ENCODE measurements at places on chromosomes 1 and 21.

GRCh38 chr1:17201201-17202021 lies 3.5 kb upstream of the PADI1 start:
- no peak for DNase-seq

- DNase-seq, result no peak
Measured at GRCh38 chr1:110734133-110734680, 59.5 kb upstream of the KCNA3 start.

DNA sequence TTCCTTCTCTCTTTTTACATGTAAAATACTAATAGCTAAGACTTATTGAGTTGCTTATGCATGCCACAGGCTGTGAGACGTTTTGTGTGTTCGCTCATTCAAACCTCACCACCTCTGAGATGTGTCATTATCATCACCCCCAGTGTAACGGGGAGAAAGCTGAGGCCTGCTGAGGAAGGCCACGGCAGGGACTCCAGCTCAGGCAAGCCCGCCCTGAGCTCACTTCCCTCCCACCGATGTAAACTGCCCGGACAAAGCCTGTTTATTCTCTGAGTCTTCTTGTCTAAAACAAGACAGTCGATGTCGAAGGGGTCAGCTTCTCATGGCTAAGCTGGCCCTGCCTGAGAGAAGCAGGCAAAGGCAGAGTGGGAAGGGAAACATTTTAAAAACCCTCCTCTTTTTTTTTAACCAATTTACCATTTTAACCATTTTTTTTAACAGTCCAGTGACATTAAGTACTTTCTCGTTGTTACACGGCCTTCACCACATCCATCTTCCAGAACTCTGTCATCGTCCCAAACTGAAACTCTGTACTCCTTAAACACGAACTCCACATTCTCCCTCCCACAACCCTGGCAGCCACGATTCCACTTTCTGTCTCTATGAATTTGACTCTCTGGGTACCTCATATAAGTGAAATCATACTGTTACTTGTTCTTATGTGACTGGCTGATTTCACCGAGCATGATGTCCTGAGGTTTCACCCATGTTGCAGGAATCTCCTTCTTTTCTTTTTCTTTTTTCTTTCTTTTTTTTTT lies 204.8 kb upstream of the GALNT2 start:
- peak; percentile 13 for DNase-seq

GRCh38 chr1:72357411-72357810 lies 75.1 kb upstream of the NEGR1 start:
- peak; percentile 10 for DNase-seq

DNA sequence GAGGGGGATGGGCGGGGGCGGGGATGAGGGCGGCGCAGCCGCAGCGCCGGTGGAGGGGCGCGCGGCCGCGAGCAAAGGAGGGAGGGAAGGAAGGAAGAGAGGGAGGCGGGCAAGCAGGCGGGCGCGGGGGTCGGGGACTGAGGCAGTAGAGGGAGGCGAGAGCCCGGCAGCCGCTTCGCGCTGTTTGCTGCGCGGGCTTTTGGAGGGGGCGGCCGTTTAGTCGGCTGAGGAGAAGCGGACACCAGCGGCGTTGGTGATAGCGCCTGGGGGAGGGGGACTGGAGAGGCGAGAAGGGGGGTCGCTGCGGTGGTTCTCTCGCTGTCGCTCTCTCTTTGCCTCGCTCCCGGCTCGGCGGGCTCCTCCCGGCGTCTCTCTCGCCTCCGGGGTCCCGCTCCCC lies at the start of gene HS2ST1:
Gene HS2ST1 (plus strand): TSS at position 35 of the 397 bp plus-strand sequence.
- no peak for DNase-seq

DNA sequence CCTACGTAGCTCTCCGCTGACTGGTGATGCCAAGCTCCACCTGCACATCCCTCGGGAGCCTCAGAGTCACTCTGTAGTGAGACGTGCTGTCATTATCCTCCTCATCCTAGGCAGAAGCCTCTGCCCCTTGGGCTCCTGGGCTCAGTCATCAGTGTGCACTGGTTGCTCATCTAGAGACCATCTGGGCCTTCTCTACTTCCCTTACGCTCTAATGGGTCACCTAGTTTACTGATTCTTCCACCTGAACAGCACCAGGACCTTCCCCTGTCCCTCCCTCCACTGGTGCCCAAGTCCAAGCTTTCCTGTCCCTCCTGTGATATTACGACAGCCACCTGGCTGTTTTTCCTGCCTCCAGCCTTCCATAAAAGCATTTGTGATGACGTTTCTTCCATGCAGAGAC lies 136.1 kb upstream of the ERRFI1 start:
- no peak for DNase-seq

GRCh38 chr1:202189001-202189790 lies 4.4 kb upstream of the LGR6 start:
- peak; percentile 66 for DNase-seq

DNA sequence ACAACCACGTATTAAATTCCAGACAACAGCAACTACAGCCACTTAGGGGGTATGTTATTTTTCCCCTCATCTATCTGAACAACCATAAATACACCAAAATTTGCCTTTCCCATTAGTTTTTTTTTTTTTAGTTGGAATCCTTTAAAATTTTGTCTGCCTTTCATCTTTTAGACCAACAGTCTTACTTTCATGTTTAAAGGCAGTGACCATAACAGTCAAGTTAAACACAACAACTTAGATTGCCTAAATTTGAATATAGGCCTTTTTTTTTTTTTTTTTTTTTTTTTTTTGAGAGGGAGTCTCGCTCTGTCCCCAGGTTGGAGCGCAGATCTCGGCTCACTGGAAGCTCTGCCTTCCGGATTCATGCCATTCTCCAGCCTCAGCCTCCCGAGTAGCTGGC lies 3.4 kb downstream of the GPBP1L1 start:
- no peak for DNase-seq

GRCh38 chr1:155218854-155219591 lies 10.5 kb downstream of the MTX1 start:
- peak; percentile 83 for DNase-seq

DNA sequence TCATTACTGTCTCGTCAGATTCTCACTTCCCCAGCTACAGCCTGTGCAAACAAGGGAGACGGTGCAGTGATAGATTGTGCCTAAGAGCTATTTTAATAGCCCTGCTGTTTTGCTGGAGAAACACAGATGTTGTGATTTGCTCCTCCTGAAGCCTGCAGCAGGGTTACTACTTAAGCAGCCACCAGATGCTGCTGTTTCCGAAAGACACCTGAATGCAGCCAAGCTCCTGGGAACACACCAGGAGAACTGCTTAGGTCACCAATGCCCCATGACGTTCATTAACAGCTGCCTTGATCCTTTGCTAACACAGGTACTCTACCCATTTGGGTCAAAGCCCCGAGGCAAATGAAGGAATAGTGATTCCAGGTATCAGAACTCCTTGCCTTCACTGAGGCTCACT lies 411.8 kb upstream of the DAB1 start:
- peak; percentile 17 for DNase-seq

DNA sequence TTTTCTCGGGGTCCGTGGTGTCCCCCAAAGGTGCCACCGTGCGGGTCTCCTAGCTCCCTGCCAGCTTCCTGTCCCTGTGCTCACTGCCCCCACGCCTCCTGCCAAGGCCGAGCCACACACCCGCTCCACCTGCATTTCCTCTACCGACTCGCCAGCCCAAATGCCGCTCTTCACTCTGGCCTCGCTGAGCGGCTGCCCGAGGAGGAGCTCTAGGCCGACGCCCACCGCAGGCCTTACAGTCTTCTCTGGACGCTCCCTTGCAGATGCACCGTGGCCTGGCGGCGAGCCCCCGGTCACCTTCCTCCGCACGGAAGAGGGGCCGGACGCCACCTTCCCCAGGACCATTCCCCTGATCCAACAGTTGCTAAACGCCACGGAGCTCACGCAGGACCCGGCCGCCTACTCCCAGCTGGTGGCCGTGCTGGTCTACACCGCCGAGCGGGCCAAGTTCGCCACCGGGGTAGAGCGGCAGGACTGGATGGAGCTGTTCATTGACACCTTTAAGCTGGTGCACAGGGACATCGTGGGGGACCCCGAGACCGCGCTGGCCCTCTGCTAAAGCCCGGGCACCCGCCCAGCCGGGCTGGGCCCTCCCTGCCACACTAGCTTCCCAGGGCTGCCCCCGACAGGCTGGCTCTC lies 26.3 kb downstream of the FTCD start:
- no peak for DNase-seq

GRCh38 chr1:8082945-8083344 lies 56.8 kb upstream of the ERRFI1 start:
- DNase-seq, result peak; percentile 82

DNA sequence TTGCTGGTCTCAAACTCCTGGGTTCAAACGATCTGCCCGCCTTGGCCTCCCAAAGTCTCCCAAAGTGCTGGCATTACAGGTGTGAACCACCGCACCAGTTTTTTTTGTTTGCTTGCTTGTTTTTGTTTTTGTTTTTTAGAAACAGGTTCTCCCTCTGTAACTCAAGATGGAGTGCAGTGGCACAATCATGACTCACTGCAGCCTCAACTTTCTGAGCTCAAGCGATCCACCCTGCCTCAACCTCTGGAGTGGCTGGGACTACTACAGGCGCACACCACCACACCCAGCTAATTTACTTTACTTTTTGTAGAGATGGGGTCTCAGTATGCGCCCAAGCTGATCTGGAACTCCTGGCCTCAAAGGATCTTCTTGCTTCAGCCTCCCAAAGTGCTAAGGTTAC lies 47.3 kb upstream of the USP1 start:
- DNase-seq, result no peak

- DNase-seq, result no peak
Measured at GRCh38 chr1:171310661-171311087, 3.3 kb upstream of the FMO4 start.

DNA sequence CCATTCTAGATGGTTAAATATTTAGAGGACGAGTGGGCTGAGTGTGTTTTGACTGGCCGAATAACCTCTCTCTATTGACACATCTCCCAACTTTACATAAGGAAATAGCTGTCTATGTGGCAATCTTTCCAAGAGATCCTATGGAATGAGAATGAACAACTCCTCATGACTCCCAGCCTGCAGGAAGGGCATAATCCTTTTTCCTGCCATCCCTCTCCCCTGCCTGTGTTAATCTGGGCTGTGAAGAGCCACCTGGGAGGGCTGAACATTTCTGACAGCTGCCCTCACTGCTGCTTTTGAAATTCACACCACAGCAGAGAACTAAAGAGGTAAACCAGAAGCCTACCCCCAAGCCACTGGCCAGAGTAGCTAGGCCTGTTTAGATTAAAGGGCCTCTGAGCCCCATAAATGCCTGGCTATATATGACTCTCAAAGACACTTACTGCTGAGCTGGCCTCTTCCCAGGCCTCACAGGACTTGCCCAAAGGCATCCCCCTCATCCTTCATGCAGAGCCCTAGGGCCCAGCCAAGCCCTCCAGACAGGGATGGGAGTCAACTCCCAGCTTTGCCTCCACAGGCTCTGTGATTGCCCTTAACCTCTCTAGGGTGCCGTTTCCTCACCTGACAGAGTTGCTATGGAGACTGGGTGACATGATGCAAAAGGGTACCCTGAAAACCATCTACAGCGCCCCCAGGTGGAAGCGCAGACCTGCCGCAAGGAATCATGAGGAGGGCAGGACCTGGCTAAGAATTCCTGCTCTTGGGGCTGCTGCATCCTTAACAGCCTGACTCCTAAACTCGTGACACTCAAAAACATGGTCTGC lies 42.0 kb upstream of the LDLRAP1 start:
- peak; percentile 23 for DNase-seq

- DNase-seq, result no peak
Measured at GRCh38 chr1:228018961-228019721, 12.3 kb downstream of the WNT3A start.

GRCh38 chr1:115090956-115091355 lies 1.7 kb upstream of the TSPAN2 start:
- no peak for DNase-seq
